ENCODE measurements at places on chromosomes 1 and 21. TPM values are rescaled to one million over a fixed set of nuclear protein-coding genes. Genes with fewer than 3 reads are reported as not detected.

TBX15 gene
- 3.6 TPM for total RNA-seq

GRCh38 chr1:107525961-107526360 lies 385.1 kb downstream of the NTNG1 start:
- H3K36me3 ChIP-seq, result no peaks in the 10 kb centered on the region
- H3K4me1 ChIP-seq, result no peaks in the 10 kb centered on the region
- H3K27me3 ChIP-seq, result no peaks in the 10 kb centered on the region
- no peak overlapping the region for H3K4me3 ChIP-seq
- H3K27ac ChIP-seq, result no peak overlapping the region

GRCh38 chr1:175206687-175207086 lies 14.1 kb upstream of the KIAA0040 start:
- H3K27me3 ChIP-seq, result no peaks in the 10 kb centered on the region
- no peak for DNase-seq
- no peaks in the 10 kb centered on the region for H3K4me1 ChIP-seq
- H3K4me3 ChIP-seq, result no peak overlapping the region
- H3K36me3 ChIP-seq, result no peaks in the 10 kb centered on the region

DNA sequence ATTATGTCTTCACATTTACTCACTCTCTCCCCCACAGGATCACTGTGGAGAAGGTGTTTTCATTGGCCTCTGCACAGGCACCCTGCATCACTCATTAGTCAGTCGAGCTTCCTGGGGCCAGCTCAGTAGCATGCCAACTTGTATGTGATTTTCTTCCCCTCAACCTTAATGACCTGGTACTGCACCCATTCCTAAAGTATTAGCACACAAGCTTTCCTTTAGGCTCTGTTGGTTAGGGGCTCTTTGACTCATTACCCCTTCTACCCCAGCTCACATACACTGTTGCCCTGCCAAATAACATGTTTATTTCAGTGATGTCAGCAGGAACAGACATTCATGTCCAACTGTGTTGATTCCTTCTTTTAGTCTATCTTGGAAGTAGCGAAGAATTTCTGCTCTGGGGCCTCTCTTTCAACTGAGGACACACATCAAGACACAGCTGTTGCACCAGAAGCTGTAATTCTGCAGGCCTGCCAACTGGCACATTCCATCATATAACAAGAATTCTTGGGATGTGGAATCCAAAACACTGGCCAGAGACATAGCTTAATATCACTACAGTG lies 603.5 kb upstream of the ADAMTS5 start:
- no peaks in the 10 kb centered on the region for H3K36me3 ChIP-seq
- no peak overlapping the region for H3K4me3 ChIP-seq
- H3K27ac ChIP-seq, result peak overlapping the region; percentile 12
- peak; percentile 82 for DNase-seq

GRCh38 chr1:223140611-223141405 lies 2.2 kb downstream of the TLR5 start:
- H3K27ac ChIP-seq, result no peak overlapping the region
- DNase-seq, result no peak
- peaks cover 34% of the 10 kb centered on the region for H3K4me1 ChIP-seq
- H3K27me3 ChIP-seq, result no peaks in the 10 kb centered on the region

- H3K27ac ChIP-seq, result no peak overlapping the region
- no peak for DNase-seq
- H3K27me3 ChIP-seq, result no peaks in the 10 kb centered on the region
- H3K4me1 ChIP-seq, result no peaks in the 10 kb centered on the region
- no peak overlapping the region for H3K4me3 ChIP-seq
- H3K36me3 ChIP-seq, result no peaks in the 10 kb centered on the region
These were observed 5.1 kb upstream of the ELAVL4 start for GRCh38 chr1:50103615-50104081.

GRCh38 chr1:160260406-160261382 lies 1.7 kb downstream of the DCAF8 start:
- peak overlapping the region; percentile 83 for H3K4me3 ChIP-seq
- H3K27ac ChIP-seq, result peak overlapping the region; percentile 96
- H3K4me1 ChIP-seq, result peaks cover 50% of the 10 kb centered on the region
- H3K27me3 ChIP-seq, result no peaks in the 10 kb centered on the region
- no peaks in the 10 kb centered on the region for H3K36me3 ChIP-seq

ZDHHC18 gene
- 22.5 TPM for total RNA-seq

DNA sequence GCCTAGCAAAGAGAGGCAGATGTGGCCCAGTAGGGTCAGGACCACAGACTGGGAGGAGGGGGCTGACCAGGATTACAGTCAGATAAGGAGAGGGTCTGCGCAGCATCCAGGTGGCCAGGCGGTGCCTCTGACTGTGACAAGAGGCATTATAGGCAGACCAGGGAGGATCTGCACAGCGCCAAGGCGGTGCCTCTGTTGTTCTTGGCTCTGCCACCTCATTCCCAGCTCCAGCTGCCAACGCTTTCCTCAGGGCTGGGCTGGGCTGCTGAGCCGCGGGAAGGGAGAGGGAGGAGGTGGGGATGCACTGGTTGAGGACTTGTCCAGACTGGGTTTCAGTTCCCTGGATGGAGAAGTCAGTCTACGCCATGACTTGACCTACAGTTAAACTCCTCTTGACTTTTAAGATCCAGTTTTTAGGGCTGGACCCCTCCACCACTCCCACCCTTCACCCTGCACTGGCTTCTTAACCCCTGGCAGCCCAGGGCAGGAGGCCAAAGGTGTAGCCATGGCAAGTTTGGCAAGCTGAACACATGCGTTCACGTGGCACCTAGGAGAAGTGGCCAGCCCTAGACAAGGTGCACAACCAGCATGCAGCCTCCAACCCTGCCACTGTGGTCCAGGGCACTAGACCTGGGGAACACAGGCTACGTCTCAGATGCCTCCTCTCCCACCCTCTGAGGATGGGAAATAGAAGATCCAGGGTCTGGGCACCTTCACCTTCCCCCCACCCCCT lies 4.5 kb upstream of the CRABP2 start:
- H3K27me3 ChIP-seq, result no peaks in the 10 kb centered on the region
- no peak overlapping the region for H3K4me3 ChIP-seq
- peak; percentile 79 for DNase-seq
- peak overlapping the region; percentile 14 for H3K27ac ChIP-seq

IL12RB2 gene
- total RNA-seq, result 0.43 TPM

DHDDS gene
- total RNA-seq, result 33.3 TPM

Measured in right atrium auricular region (tissue), 2 donors.